Fibroblast of skin of left biceps (primary cell): ENCODE measurements at places on chromosomes 2 and 18.

GRCh38 chr18:24561369-24561965, 101.0 kb downstream of the HRH4 start:
- DNase-seq, result no peak

DNA sequence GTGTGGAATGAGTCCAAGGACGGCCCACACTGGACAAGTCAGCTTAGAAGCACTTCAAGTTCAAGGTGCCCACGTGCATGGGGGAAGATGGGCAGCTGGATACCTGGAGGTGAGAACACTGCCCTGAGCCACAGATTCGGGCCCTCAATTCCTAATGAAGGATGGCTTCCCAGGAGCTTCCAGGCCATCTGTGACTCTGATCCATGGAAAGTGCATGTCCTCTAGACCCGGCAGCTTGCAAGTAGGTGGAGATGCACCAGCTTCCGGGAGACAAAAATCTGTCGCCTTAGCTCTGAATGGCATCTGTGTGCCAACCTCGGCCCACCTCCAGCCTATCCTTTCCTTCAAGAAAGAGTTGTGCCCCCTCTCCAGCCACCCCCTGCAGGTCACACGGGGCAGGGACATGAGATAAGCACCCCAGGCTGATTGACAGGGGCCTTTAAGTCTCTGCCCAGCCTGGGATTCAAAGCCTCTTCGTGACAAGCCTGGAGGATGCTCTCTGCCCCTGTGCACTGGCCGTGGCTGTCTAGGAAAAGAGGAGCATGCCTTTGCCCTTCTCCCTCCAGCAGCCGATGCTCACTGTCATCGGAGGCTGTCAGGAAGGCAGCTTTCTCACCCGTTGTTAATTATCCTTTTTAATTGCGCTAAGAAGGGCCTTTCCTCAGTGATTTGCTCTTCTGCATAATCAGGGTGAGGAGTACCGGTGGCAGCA, 65.5 kb downstream of the BIN1 start:
- no peak for DNase-seq

- no peak for DNase-seq
Observed at GRCh38 chr2:46518861-46519260, 39.5 kb downstream of the TMEM247 start.

GRCh38 chr2:94871226-94872087, at the start of gene TEKT4:
Gene TEKT4 (plus strand): TSS chr2:94871430. CDS start chr2:94871580, 150 bp downstream.
- DNase-seq, result no peak

DNA sequence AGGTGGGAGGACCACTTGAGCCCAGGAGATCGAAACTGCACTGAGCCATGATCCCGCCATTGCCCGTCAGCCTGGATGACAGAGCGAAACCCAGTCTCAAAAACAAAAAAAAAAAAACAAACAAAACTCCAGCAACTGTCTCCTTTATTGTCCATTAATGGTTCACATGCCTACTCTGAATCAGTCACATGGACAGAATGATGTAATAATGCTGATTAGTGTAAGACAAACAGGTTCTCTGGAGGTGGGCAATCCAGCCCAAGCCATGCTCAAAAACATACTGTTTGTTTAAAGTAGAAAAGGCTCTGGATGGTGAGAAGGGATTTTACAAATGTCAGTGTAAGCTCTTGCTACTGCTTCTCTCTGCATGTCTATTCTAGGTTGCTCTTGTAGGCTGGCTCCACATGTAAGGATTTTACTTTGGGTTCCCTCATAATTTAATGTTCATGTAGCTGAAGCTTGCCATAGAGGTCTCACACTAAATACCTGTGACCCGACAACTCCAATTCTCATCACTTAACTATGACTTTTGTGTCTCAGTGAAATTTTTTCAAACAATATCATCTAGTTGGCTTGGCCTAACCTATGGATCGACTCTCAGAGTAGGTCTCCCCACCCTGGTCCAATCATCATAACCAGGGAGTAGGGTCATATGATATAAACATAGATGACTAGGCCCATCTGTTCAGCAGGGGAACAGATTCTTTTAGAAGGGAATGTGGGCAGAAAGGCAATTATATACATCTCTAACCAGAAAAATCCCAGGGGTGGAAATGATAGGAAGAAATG, 83.9 kb upstream of the SLC39A10 start:
- no peak for DNase-seq

GRCh38 chr2:5705490-5705889, 13.3 kb downstream of the SOX11 start:
- no peak for DNase-seq

GRCh38 chr2:19667536-19667949, 234.2 kb downstream of the TTC32 start:
- DNase-seq, result no peak

- no peak for DNase-seq
Observed at GRCh38 chr2:85981579-85982247, 92.9 kb upstream of the ST3GAL5 start.

DNA sequence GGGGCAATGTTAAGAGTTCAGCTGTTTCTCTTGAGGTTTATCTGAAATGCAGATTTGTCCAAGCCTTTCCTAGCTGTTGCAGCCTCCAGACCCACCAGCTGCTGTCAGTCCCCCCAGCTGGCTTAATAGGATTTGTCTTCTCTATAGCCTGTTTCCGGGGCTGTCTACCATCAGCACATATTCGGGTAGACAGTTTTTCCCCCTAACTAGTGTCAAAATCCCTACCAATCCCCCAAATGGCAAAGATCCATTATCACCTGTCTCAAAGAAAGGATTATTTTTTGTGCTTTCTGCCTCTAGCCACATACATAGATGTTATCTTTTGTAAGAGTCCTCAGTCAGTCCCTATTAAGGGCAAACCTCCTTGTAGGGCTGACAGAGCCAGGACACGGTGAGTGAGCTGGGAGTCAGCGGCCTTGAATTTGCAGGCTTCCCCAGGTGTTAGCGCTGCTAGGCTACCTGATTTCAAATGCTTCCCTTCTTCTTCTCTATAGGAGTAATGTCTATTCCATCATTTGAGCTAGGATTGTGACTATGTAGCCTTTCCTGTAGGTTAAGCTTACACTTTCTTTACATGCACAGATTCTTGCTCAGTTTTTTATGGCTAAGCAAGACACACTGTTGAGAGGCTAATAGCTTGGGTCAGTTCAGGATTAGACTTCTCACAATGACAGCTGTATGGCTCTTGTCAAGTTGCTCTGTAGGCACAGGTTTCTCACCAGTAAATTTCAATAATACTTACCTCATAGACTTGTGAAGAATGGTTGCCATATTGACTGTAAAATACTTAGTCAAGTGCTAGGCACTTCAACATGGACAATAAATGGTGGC, 171.1 kb upstream of the UNC80 start:
- DNase-seq, result no peak

DNA sequence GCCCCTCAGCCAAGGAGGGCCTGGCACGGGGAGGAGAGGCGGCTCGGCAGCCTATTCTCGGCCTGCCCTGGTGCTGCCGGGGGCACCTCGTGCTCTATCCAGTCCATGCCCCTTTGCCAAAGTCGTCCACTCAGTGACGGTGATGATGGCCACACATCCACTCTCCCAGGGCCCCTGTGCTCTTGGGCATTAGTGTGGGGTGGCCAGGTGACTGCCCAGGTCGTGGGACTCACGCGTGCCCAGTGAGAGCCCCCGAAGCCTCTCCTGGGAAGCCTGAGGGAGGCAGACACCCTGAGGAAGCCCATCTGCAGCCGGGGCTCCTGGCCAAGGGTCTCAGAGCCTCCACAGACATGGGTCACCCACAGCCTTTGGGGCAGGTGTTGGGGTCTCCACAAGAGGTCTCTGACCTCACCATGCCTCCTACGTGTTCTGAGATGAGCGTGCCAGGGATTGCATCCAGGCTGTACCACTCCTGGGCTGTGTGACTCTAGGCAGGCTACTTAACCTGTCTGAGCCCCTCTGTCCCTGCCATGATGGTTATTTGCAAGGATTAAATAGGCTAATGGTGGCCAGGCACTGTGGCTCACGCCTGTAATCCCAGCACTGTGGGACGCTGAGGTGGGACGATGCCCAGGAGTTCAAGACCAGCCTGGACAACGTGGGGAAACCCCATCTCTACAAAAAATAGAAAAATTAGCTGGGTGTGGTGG, 12.9 kb downstream of the RAMP1 start:
- no peak for DNase-seq

GRCh38 chr2:98134172-98135005, 47.4 kb downstream of the VWA3B start:
- DNase-seq, result peak; percentile 6

GRCh38 chr2:136986605-136987221, 221.4 kb downstream of the THSD7B start:
- no peak for DNase-seq

DNA sequence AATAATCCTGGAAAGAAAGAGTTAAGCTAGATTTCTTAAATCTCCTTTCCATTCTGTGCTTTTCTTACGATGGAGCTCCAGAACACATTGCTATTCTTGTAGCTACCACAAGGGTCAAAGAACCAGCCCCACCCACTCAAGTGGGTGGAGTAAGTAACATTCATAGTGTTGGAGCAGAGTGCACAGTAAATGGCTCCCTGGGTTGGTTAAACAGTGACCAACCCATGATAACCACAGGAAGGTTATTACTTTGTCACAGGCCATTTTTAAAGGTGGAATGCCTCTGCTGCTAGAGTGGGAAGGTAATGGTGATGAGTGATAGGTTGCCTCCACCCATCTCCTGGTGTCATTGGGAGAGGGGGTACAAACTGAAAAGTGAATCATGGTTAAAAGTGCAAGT, 13.9 kb downstream of the ARPC2 start:
- DNase-seq, result no peak

DNA sequence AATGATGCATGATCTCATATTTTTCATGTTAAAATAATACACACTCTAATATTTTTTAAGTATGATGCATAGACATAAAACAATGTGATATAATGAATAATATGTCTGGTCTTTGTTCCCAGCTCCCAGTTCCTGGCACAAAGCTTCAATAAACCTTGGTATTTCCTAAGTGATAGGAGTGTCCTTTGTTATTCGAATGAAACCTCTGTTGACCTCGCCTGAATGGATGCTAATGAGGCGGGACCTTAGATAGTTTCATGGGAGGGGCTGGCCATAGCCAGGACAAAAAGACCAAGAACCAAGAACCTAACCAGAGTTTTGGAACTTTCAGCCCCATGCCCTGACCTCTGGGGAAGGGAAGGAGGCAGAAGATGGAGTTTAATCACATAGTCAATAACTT, 257.7 kb upstream of the COPS8 start:
- no peak for DNase-seq

DNA sequence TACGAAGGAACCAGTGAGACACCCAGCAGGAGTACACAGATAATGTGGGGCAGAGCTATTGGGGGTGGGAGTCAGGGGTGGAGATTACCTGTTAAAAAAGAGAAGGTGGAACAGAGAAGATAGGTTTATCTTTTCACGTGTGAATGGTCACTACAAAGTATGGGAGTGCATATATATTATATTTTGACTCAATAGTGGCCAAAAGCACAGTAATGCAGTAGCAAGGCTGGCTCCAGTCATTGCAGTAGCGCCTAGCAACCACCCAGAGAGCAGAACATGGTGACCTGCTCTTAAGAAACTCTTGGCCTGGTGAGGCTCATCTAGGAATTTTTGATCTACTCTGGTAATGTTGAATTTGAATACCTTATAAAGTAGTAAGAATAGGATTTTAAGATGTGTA, 1.0 kb downstream of the IMPACT start:
- DNase-seq, result no peak

DNA sequence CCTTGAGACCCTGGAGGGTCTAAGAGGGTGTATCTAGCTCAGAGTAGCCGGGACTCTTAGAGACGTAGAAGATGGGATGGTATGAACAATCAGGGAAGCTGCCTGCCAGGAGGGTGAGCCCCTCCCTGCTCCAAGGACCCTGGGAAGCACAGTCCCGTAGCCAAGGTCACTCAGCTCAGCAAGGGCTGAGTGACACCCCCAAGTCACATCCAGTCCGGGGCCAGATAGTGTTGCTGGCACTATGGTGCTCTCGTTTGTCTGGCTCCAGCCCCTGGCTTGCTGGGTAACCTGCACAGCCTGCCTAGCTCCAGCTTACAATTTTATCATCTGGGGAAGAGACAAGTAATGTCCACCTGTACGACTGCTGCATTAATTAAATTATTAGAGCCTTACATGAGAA, 22.3 kb downstream of the REEP1 start:
- no peak for DNase-seq

DNA sequence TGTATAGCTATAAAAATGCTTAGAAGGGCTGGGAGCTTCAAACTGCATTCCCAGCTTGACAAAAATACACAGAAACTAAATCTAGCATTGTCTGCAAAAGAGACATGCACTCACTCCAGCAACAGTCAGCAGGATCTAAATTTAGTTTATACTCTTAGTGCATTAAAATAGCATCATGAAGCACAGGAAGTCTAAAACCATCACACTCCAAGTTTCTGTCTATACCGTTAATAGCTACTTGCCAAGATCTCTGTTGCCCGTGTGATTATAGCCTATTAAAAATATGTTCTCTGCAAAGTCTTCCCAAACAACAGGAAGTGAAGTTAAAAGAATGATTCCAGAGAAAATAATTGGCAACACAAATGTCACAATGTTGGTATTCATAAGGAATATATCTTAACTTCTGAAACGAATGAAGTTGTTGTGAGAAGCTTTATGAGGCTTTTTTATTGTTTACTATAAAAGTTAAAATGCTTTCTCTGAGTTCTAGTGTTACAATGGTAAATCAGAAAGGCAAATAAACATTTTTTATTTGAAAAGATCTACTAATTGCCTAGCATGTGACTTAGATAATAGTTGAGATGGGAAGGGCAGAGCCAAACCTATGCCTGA, 184.2 kb downstream of the ZNF385B start:
- no peak for DNase-seq
